ENCODE measurements at places on chromosomes 7 and 10.
A peak's percentile ranks its signal among the peaks of the same experiment; 100 is the strongest.

GRCh38 chr7:9719303-9719702 lies 1254.4 kb upstream of the PHF14 start:
- DNase-seq, result no peak
- H3K27me3 ChIP-seq, result no peaks in the 10 kb centered on the region
- no peak overlapping the region for H3K27ac ChIP-seq
- no peaks in the 10 kb centered on the region for H3K36me3 ChIP-seq
- H3K4me3 ChIP-seq, result no peak overlapping the region
- no peaks in the 10 kb centered on the region for H3K4me1 ChIP-seq

DNA sequence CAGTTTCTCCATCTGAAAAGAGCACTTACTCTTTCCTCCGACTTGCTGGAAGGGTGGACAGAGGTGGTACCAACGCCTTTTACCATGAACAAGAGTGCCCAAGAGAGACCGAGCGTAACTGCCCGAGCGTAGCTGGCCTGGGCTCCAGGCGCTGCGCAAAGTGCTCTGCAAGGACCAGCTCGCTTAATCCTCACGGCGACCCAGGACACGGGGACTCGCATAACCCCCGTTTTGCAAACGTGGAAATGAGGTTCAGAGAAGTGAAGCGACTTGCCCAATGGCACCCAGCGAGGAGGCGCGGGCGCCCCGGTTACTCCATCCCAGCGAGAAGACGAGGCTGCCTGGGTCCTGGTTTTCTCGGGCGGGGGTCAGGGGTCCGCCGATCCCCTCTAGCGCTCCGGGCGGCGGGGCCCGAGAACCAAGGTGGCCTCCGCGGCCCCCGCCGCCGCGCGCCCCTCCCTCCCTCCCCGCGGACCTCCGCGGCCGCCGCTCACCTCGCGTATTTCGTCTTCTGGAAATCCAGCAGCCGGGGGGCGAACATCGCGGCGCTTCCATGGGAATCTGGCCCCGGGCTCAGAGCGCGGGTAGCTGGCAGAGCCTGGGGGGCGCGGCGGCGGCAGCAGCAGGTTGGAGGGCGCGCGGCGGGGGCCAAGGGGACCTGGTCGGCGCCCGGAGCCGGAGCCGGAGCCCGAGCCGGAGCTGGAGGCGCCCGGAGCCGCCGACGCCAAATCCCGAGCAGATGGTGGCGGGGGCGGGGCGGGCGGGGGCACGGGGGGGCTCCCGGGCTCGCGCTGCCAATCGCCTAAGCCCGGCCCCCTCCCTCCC lies at the start of gene MMD2:
TSS of gene MMD2 (minus strand) at position 711 of the 825 bp plus-strand sequence. CDS start at position 541, 170 bp downstream.
- no peak for DNase-seq
- no peak within 1 kb of the TSS for H3K27ac ChIP-seq
- H3K4me3 ChIP-seq, result peak within 1 kb of the TSS; percentile 81

GRCh38 chr7:981793-982510 lies 1.0 kb upstream of the CYP2W1 start:
- H3K27ac ChIP-seq, result no peak overlapping the region
- no peak for DNase-seq
- no peaks in the 10 kb centered on the region for H3K36me3 ChIP-seq

DNA sequence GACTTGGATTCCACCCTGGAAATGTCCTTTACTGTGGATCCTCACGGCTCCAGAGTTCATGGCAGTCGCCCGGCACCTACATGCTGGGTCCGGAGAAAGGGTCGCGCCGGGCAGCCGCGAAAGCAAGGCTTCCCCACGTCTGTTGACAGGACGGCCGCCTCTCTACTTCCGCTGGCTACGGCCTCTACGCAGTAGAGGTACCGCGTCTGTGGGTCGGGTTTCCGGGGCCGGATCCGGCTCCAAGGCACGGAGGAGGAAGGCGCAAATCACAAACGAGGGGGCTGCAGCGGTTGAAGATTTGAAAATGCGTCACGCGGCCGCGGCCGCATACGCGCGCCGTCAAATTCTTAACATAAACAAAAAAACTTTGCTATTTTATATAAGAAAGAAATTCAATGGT lies 649.6 kb downstream of the REEP3 start:
- no peak for DNase-seq
- no peaks in the 10 kb centered on the region for H3K27me3 ChIP-seq
- no peaks in the 10 kb centered on the region for H3K36me3 ChIP-seq
- no peak overlapping the region for H3K4me3 ChIP-seq
- H3K4me1 ChIP-seq, result no peaks in the 10 kb centered on the region

GRCh38 chr7:112205343-112206237 lies 609 bp downstream of the DOCK4 start:
- DNase-seq, result peak; percentile 18
- H3K36me3 ChIP-seq, result no peaks in the 10 kb centered on the region
- H3K4me1 ChIP-seq, result peaks cover 26% of the 10 kb centered on the region
- H3K27ac ChIP-seq, result peak overlapping the region; percentile 67
- H3K27me3 ChIP-seq, result peaks cover 42% of the 10 kb centered on the region
